Fibroblast of skin of left quadriceps (primary cell): ENCODE measurements at places on chromosomes 1 and 21.

- no peak for DNase-seq
Observed at GRCh38 chr1:200265104-200265503, 144.7 kb downstream of the ZNF281 start.

- DNase-seq: peak; percentile 10
Observed at GRCh38 chr1:199529324-199529723, 498.2 kb upstream of the NR5A2 start.

- no peak for DNase-seq
Observed at GRCh38 chr21:45472445-45473365, 67.7 kb downstream of the COL18A1 start.

DNA sequence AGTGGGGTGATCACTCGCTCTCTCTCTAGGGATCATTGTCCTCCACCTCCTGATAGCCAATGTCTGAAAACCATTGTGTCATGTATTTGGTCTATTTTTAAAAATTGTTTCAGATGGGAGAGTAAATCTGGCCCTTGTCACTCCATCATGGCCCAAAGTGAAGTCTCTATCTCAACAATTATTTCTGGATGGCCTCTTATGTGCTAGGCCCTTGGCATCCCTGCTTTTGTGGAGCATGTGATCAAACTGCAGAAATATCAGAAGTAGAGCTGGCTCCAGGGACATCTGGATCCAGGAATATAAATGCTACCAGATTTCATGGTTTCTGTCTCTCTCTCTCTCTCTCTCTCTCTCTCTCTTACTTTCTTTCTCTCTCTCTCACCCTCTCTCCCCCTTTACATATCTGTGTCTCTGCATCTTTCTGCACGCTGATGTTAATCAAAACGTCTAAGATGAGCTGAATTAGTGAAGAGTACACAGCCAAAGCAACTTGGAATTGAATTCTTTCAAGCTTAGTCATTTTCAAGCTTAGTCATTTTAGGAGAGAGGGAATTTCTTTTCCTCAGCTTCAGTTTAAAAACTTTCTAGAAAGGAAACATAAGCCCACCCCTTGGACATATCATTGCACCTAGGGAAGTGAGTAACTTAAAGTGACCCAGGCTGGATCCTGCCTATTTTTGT lies 47.4 kb upstream of the DOCK7 start:
- DNase-seq: peak; percentile 90

- peak; percentile 82 for DNase-seq
Observed at GRCh38 chr1:2451741-2452140, 24.3 kb upstream of the PLCH2 start.

DNA sequence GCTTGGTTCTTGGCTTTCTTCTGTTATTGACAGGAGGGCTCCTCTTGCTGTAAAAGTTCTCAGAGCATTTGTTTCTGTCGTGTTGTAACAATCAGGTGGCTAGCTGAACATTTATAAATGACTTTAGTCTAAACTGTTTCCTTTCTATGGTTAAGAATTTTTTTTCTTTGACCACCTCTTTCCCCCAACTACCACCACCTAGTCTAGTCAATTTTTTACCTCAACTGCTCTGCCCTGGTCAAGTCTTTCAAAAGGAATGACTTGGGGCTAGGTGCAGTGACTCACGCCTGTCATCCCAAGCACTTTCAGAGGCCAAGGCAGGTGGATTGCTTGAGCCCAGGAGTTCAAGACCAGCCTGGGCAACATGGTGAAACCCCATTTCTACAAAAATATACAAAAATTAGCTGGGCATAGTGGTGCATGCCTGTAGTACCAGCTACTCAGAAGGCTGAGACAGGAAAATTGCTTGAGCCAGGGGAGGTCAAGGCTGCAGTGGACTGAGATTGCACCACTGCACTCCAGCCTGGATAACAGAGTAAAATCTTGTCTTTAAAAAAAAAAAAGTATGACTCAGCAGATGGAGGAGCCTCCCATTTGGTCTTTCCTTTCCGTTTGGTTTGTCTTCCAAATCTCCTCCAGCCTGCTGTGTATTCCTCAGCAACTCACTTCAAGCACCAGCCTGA lies 40.7 kb downstream of the MAP3K21 start:
- peak; percentile 2 for DNase-seq

GRCh38 chr1:17831597-17831996 lies 76.5 kb downstream of the ACTL8 start:
- DNase-seq: peak; percentile 39

DNA sequence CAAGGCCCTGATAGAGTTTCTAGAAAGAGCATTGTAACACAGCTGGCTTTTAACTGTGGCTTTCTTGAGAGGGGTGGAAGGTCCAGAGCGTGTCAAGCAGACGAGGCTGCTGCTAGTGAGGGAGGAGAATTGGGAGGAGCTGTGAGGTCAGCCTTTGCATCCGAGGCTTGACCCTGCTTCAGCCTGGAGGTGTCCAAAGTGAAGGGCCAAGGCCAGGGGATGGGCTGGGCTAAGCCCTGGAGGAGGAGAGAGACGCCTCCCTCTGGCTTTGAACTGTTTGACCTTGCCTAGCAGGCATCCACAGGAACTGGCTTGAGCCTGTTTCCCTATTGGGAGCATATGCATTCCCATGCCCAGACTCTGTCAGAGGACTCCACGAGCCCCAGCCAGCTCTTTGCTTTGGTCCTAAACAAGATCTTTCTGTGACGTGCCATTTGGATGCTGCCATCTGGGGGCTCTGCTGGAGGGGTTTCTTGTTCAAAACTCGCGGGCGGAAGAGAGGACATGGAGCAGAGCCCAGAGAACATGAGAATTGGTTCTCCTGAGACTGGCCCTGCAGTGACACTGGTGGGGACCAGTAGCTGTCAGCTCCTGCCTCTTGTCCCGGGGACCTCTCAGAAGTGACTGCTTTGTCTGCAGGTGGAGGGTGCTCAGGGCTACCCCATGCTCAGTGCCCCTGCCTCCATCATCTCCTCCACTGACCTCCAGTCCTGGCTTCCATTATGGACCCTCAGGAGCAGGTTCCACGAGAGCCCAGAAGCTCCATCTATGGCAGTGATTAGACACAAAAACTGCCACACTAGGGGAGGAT lies 5.5 kb downstream of the ACTRT2 start:
- no peak for DNase-seq

- no peak for DNase-seq
Observed at GRCh38 chr1:76763738-76764137, 103.5 kb upstream of the ST6GALNAC5 start.

GRCh38 chr21:28834335-28835238 lies 158.1 kb downstream of the LTN1 start:
- DNase-seq: no peak

DNA sequence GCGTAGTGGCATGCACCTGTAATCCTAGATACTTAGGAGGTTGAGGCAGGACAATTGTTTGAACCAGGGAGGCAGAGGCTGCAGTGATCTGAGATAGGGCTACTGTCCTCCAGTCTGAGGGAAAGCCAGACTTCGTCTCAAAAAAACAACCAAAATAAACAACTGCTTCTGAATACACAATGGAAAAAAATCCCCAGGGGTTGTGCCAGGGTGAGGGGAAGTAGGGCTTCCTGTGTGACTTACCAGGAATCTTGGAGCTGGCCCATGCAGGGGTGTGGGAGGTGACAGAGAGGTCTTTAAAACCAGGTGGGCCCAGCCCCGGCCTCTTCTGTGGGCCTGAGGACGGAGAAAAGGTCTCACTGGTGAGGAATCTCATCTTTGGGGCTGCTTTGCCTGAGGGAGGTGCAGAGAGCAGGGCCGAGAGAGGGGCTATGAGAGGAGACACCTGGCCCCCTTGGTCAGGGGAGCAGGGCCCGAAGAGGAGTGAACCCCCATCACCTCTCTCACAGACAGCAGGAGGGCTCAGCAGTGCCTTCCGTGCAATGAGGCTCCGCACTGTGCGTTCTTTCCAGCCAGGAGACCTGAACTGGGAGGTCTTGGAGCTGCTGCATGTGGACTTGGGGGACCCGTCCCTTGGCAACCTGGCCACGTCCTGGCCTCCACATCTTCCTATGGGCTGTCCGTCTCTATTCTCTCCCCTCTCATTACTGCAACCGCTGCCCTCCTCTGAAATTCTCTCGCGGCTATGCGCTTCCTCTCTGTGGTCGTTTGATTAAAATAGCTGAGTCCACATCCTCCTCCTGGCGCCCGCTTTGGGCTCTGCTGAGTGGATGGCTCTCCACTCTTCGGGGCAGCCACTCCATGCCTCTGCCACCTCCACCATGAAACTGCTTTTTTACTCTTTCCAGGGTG lies 10.7 kb downstream of the PLA2G5 start:
- DNase-seq: no peak

- peak; percentile 5 for DNase-seq
Observed at GRCh38 chr1:50750021-50750619, 209.9 kb downstream of the FAF1 start.

DNA sequence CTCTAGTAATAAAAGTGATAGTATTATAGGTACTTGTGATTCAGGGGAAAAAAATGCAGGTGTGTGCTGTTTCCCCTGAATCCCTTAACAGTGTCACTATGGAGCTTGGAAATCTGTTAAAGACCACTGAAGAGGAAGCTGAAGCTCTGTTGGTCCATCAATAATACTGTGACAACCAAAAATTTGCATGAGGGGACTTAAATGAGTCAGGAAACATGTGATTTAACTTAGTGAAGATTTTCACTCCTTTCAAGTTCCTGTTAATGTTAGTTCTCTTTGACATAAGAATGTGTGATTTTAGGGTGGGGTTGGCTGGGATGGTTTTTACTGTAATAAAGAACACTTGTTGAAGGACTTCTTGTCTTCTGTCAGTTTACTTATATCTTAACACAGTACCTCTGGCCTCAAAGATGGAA lies 32.0 kb downstream of the VANGL2 start:
- DNase-seq: no peak

DNA sequence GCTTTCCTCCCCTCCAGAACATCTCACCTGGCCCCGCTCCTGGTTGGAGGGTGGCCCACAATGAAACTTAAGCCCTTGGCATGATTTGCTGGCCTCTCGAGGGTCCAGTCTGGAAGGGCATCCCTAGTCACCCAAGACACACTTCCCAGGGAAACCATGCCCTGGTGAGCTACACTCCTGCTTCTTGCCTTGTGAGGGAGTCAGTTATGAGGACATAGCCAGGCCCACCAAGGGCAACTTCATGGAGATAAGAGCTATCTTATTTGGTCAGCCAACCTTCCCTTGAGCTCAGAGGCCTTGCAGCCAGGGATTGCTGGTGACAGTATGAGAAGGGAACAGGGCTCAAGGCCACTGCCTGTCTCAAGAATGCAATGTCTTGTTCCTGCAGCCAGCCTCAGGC lies 9.7 kb downstream of the TNR start:
- DNase-seq: no peak

DNA sequence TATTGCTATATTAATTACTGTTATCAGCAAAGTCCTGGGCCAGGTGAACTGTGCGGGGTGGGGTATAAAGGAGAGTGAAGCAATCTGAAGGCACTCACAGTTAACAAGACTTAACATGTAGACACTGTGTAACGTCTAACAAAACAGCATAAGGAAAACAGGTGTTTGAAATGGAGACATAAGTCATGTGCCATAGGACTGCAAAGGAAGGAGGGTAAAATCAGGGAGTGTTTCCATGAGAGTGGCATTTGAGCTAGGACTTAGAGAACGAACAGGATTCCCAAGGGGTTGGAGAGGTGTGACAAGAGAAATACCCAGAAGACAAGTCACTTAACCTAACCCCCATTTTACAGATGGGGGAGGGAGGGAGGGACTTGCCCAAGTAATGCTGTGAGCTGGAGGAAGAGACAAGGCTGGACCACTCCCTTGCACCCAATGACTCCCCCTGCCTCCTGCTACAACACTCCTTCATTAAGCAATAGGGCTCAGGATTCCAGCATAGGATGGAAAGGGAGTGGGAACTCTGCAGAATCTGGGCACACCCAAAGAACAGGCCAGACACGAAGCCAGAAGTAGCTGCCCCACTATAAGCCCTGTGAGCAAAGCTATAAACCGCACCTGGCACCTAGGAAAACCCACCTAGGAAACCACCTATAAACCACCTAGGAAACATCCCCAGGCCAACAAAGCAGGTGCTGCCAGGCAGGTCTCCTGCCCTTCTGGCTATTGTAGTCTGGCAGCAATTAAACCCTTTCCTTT lies 6.6 kb downstream of the PEF1 start:
- DNase-seq: no peak

GRCh38 chr1:40638097-40639036 lies 27.1 kb downstream of the RIMS3 start:
- DNase-seq: no peak

DNA sequence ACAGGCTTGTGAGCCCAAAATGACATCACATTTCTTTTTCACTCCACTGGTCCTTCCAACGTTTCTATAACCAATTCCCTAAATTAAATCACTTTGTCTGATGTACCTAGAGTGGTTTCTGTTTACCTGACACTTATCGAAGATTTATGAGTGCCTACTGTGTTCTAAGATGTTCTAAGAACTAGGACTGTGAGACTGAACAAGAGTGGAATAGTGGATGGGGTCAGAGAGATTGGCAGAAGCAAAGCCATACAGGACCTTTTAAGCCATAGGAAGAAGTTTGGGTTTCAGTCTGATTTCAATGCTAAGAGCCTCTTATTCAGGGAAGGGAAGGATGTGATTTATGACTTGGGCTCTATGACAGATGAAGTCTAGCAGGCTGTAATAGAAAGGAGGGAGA lies 72.3 kb upstream of the LAPTM5 start:
- no peak for DNase-seq

DNA sequence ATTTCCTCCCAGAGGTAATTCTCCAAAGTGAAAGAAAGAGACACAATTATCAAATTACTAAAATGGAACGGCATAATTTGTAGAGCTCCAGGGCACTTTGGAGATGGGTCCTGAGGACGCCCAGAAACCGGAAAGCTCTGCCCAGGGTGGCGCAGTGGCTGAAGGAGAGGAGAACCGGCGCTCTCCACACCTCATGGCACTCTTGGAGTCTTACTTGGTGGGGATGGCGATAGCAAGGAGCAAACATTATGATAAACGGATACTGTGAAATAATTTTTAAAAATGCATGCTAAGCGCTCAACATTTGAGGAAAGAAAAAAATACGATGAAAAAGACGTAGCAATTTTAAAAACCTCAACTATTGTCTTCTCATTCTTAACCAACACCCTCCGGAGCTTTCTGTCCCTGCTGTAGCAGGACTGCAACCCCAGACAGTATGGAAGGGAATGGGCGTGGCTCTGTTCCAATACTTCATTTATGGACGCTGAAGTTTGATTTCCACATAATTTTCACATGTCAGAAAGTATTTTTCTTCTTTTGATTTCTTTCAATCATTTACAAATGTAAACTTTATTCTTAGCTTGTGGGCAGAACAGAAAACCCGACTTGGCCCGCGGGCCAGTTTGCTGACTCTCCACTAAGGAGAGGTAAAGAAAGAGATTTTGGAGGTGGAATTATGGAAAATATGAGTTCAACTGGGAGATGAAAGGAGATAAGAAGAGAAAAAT lies 1.1 kb downstream of the S100A11 start:
- no peak for DNase-seq

DNA sequence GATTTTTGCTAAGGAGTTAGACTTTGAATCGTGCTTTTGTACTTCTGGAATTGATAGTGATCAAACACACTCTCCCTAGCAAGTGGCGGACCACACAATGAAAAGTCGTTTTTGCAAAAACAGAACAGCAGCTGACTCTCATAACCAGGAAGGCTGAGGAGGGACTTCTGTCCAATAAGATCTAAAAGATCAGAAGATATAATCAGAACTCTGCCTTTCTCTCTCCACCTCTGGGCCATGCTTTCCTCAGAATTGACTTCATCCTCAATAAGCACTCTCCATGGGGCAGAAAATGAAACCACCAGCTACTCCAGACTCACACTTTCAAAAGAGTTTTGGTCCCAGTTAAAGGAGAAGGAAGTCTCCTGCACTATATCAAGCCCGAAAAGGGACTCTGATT lies 55.3 kb upstream of the SAMD13 start:
- DNase-seq: no peak
